ENCODE measurements at places on chromosomes 3 and 15.
A peak's percentile ranks its signal among the peaks of the same experiment; 100 is the strongest.

GRCh38 chr3:99865321-99865720, 47.7 kb downstream of the CMSS1 start:
- no peak for DNase-seq

DNA sequence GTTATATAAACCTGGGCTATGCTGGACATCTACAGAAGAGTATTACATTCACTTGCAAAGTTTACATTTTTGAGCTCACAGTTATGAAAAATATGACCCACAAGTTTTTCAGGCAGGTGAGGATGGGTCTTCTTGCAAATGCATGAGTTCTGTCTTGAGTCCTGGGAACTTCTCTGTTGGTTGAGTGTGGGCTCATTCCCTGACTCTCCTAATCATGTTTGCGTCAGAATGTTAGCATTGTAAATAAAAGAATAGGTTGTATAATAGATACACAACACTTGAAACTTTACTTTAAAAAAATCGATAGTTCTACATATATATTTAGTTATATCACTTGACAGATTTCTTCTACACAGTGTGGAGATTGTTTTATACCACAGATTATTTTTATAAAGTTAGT, 7.2 kb upstream of the EXOG start:
- no peak for DNase-seq

- DNase-seq = no peak
Observed at GRCh38 chr3:76873532-76874242, 166.2 kb upstream of the ROBO2 start.

- DNase-seq = no peak
Observed at GRCh38 chr3:78846718-78847117, 921.1 kb downstream of the ROBO1 start.

DNA sequence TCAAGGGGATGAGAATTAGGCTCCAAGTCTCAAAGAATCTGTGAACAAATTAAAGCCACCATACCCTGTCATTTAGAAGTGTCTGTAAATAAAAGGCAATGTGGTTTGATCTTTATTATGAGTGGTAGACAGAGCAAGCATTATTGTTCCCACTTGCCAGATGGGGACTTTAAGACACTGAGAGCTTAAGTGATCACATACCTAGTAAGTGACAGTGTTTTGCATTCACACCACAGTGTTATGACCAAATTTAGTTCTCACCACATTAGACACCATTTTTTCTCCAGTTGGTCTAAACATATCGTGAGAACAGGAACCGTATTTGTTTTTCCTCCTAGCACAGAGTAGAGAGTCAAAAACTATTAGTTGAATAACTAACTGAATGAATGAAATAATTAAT, 13.2 kb upstream of the ZBED2 start:
- no peak for DNase-seq

DNA sequence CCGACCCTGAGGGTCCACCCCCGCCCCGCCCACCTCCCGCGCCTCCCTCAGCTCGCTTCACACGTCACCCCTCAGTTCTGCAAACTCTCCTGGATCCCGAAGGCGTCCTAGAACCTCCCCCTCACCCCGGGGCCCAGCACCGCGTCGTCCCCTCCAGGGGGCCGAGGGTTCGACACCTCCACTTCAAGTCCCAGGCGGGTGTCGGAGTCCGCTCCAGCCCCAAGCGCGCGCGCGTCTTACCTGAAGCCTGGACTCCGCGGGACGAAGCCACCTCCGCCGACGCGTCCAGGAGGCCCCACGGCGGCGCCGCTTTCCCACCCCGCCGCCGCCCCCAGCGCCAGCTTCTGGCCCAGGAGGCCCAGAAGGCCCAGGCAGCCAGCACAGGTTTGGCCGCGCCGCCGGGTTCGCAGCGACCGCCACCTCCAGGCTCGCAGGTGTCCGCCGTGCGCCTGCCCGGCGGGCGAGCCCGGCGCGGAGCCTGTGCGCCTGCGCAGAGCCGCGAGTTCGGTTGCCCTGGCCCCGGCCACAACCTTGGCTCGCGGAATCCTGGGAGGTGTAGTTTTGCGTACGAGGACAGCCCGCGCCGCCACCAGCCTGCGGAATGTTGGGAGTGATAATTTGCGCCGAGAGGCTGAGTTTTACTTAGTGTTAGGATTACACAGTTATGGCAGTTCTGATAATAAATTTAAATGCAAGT, at the start of gene POMGNT2:
Gene POMGNT2 (minus strand): TSS at position 484 of the 697 bp plus-strand sequence. CDS start 24,648 bp downstream, outside the sequence.
- DNase-seq = peak; percentile 99

- no peak for DNase-seq
Observed at GRCh38 chr15:89341316-89342005, 6.8 kb upstream of the POLG start.

- no peak for DNase-seq
Observed at GRCh38 chr3:117531078-117531767, 821.6 kb downstream of the TUSC7 start.

- no peak for DNase-seq
Observed at GRCh38 chr15:50252556-50252955, 13.0 kb downstream of the HDC start.

GRCh38 chr15:57149196-57149595, 227.1 kb upstream of the CGNL1 start:
- no peak for DNase-seq

- DNase-seq = peak; percentile 10
Observed at GRCh38 chr15:78625606-78626280, 4.9 kb upstream of the CHRNA3 start.

GRCh38 chr3:168002786-168003368, 92.8 kb downstream of the GOLIM4 start:
- DNase-seq = no peak

GRCh38 chr3:123262868-123263267, 61.1 kb downstream of the SEC22A start:
- no peak for DNase-seq

DNA sequence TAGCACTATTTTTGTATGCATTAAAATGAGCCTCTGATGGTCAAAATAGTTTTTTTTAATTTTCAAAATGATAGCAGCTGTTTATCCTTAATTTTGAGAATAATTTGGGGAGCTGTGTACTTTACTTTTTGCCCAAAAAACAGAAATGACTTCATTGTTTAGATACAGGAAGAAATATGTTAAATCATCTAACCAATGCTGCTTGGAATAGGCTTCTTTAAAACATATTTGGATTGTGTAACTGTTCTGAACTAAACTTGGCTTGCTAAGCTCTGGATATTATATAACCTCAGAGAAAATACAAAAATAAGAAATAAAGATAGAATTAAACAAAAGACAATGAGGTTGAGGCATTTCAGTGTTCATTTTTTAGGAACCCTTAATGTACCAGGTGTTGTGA, 119.3 kb downstream of the SERPINI1 start:
- DNase-seq = no peak

DNA sequence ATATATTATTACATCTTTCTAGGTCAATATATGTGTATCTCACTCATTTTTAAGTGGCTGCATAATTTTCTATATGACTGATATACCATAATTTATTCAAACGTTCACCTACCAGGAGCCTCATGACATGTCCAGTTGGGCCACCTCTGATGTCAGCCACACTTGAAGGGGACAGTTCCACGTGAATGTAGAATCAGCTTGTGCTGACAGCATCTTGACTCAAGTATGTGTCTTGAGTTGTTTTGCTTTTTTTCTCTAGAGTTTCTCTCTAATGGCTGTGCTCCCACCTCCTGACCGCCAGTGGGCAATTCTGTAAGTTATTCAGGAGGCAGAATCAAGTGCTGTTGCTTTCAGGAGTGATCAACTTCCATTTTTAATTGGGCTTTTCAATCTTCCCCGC, 237.9 kb downstream of the NFKBIZ start:
- no peak for DNase-seq

Measured in D341Med (cell line).